Activated naive CD8-positive, alpha-beta T cell treated with anti-CD3 and anti-CD28 coated beads for 36 hours (primary cell): ENCODE measurements at places on chromosomes 2 and 18. TPM values are rescaled to one million over a fixed set of nuclear protein-coding genes. Genes with fewer than 3 reads are reported as not detected.

- no peak for DNase-seq
Measured at GRCh38 chr2:165373278-165374010, 96.1 kb upstream of the CSRNP3 start.

GRCh38 chr2:204650611-204651010 lies 105.3 kb downstream of the PARD3B start:
- DNase-seq = no peak

GRCh38 chr2:42854207-42854818 lies 61.9 kb upstream of the HAAO start:
- DNase-seq = no peak

DNA sequence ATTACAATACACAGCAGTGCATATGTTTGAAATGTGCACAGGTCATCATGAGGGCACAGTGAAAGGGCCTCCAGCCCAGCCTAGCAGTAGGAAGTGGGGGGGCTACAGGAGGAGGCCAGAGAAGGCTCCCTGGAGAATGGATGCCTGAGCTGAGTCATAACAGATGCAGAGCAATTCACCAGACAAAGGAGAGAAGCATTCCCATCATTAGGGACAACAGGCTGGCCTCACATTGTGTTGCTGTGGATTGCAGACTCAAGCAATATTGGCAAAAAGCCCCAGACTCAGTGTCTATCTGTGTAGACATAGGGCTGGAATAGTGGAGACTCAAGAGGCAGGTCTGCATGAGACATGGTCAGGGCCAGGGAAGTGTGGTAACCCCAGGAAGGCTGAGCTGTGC lies 329.9 kb downstream of the DLGAP1 start:
- no peak for DNase-seq

DNA sequence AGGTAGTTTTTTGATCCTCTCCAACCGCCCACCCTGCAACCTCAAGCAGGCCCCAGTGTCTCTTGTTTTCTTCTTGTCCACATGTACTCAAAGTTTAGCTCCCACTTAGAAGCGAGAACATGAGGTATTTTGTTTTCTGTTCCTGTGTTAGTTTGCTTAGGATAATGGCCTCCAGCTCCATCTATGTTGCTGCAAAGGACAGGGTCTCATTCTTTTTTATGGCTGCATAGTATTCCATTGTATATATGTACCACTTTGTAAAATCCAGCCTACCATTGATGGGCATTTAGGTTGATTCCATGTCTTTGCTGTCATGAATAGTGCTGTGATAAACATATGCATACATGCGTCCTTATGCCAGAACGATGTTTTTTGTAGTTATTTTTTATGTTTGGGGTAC lies 2.5 kb downstream of the CRYGC start:
- DNase-seq = no peak

GRCh38 chr18:23036660-23037201 lies 98.6 kb upstream of the CABLES1 start:
- DNase-seq = no peak

The TEKT4 gene
- total RNA-seq = not detected

- no peak for DNase-seq
Measured at GRCh38 chr2:32720771-32721170, 92.9 kb downstream of the TTC27 start.

- no peak for DNase-seq
Measured at GRCh38 chr18:52334307-52334706, 5.7 kb upstream of the DCC start.

The KHK gene
- 12.6 TPM for total RNA-seq

The RNU2-63P gene
- 39.1 TPM for total RNA-seq

The TTN gene
- 1.8 TPM for total RNA-seq

DNA sequence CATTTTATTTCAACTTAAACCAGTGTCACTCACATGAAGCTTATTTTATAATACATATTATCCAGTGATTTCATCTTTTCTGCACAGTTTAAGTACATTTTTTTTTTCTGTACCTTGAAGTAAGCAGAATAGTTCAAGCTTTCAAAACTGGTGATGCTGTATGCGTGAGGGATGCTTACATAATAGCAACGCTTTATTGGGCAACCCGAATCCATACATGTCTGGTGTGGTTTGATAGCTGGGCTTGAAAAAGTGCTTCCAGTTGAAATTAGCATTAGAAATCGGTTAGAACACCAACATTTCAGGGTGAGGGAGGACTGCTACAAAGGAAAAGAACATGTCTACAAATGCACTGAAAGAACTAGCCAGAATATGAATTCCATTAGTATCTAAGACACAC lies 117.4 kb downstream of the MBP start:
- no peak for DNase-seq

The TMEM247 gene
- not detected for total RNA-seq

The ME2 gene
- 153 TPM for total RNA-seq

DNA sequence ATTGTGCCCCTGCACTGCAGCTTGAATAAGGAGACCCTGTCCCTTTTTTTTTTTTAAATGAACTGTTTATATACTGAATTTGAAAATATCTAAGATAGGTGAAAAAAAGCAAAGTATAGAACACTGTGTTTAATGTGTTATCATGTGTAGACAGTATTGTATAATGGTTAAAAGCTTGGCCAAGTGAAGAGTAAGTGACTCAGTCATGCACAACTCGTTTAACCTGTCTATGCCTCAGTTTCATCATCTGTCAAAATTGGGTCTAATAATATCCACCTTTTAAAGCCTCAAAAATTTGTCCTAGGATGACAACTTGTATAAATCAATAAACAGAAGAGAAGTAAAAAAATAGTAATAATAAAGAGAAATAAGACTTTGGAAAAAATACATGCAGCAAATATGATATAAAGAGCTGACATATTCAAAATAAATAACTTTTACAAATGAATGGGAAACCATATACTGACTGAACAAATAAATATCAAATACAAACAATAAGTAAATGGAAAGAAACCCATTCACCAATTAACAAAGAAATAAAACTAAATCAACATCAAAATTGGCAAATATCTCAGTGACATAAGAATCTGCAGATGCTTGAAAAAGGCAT lies 113.7 kb downstream of the C2orf74 start:
- no peak for DNase-seq

The PSD4 gene
- total RNA-seq = 194 TPM

DNA sequence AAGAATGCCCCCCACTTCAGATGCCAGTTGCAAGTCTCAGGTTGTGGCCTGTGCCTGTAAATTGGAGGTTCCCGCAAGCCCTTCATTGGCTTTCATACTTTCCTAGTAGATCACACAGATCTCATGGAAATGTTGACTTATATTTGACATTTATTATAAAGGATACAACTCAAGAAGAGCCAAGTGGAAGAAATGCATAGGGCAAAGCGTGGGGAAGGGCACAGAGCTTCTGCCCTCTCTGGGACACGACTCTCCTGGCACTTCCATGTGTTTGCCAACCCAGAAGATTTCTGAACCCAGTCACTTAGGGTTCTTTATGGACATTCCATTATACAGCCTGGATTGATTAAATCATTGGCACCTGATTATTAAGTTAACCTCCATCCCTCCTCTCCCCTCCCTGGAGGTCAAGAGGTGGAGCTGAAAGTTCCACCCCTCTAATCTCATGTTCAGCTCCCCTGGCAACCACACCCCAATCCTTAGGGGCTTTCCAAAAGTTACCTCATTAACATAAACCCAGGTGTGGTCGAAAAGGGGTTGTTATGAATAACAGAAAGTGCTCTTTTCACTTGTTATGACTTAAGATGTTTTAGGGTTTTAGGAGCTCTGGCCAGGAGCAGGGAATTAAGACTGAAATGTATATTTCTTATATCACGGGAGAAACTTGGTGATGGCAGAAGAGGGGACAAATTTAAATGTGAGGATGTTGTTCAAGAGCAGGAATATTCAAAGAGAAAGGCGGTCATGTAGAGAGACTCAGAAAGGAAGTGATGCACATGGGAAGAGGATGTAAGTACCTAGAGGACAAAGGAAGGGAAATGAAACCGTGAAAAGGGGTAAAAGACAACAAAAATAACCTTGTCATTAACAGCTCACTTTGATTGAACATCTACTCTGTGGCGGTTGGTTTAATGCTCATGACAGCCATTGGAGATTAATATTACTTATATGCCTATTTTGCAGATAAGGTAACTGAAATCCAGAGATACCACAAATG lies 31.8 kb downstream of the SP100 start:
- DNase-seq = peak; percentile 52

The DSG1 gene
- total RNA-seq = not detected

DNA sequence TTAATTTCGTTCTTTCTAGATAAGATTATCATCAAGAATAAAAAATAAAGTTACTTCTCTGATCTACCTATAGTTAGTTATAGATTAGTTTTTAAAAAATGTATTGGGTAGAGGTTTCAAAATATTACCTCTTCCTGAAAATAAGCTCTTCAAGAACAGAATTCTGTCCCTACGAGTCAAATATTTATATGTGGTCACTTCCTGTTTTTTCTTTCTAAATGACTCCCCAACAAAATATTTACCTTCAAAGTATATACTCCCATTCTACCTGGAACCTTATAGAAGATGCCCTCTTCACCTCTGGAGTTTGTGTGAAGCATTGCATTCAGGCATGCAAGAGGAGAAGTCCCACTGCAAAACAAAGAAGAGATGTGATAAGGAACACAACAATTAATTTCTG lies 72.3 kb downstream of the ASXL2 start:
- no peak for DNase-seq

DNA sequence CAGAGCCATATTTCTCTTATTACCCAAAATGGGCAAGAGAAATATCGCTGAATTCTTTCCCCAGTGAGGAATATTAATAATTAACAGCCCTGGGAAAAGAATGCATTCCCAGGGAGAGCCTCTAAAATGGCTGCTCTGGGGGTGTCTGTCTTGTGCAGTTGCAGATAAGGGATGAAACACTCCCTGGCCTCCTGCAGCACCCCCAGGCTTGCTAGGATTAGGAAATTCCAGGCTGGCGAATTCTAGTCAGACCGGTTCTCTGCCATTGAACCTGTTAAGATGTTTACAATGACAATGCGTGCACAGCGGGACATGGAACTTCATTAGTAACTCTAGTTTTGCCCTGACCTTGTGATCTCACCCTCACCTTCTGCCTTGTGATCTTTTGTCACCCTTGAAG lies 24.5 kb downstream of the MRPL30 start:
- DNase-seq = no peak

- no peak for DNase-seq
Measured at GRCh38 chr2:54279385-54279784, 23.4 kb upstream of the TSPYL6 start.

DNA sequence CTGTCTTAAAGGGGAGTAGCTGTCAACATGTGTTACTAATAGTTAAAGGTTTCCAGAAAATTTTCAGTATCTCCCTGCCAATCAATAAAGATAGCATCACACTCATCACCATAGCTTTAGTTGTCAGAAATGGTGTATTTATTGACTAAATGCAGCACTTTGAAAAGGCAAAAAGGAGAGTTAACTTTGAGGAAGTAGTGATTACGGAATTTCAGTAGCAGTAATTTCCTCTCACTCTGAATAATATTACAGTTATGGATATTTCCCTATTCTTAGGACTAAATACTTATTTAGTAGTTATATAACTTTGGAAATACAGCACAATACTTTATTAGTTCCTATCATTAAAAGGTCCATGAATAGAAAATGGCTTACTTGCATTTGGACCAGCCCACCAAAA lies 250.5 kb downstream of the CAMKMT start:
- no peak for DNase-seq

DNA sequence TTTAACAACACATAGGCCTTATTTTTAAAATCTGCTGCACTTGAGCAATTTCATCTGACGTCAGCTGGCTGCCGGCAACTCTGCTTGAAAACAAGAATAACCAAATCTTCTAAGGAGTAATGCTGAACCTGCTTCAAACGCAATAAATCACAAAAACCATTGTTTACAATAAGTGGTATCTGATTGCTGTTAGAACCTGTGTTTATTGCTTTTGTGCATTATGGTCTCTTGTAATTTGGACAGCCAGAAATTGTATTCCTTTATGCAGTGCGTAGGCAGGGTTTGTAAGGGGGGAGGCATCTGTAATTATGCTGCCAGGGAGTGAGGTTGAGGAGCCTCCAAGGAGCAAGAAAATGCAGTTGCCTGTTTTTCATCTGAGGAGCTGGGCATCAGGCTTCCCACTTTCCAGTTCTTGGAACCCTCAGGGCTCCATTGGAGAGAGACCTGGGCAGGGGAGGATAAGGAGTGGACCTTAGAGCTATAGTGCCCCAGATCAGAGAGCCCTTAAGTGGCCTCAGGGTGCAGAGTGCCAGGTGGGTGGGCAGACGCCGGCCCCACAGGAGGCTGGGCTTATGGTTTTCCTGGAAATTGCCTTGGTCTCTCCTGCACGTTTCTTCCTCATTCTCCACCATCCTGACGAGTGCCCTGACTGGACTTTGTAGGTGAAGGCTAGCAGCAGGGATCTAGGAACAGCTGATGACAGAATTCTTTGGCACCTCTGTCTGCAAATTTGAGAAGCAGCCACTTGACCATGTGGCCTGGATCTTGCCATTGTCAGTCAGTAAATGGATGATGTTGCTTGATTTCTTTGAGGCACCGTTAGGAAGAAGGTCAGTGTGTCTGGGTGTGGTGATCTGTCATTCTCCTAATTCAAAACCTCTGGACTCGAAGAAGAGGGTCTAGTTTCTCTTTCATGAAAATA lies 129.2 kb downstream of the KLHL29 start:
- DNase-seq = no peak

GRCh38 chr2:27705851-27706622 lies 42.3 kb downstream of the SLC4A1AP start:
- DNase-seq = no peak

DNA sequence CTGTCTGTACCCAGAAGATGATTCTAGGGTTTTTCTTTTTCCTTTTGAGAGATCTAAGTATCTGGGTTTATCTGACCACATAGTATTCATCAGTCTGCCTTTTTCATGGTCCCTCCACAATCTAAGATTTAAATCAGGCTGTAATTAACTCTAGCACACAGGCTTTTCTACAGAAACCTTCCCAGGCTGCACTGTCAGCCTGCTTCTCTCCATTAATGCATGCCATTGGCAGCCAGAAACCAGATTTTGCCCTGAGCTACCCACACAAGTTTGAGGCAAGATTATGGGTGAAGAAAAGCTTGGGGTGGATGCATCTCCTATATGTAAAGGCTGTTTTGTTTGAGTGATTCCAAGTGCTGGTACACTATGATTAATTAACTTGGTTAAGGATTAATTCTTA lies 45.7 kb upstream of the EML4 start:
- no peak for DNase-seq

DNA sequence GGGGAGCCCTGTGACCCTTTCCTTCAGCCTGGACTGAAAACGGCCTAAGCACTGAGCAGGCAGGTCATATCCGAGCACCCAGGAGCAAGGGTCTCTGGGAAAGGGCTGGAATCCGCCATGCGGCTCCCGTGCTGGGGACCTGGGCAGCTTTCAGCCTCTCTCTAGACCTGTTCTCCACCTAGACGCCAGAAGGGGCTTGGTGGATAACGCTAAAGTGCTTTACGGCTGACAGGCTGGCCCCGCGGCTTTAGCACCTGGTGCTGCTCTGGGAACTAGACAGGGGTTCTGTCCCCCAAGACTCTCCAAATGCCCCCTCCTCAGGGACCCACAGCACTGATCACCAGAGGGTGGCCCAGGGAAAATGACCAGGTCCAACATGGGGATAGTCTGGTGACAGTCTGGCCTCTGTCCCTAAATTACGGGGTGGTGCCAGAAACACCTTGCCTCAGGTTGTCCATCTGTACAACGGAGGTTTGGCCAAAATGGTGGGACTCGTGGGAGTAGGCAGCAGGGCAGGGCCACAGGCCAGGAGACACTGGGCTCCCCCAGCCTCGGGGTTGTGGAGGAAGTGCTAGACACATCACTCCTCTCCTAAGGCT lies 13.0 kb downstream of the SDC1 start:
- DNase-seq = no peak

The GCG gene
- not detected for total RNA-seq
